NCI-H1436 (cell line): ENCODE measurements at places on chromosomes 6 and 20.

DNA sequence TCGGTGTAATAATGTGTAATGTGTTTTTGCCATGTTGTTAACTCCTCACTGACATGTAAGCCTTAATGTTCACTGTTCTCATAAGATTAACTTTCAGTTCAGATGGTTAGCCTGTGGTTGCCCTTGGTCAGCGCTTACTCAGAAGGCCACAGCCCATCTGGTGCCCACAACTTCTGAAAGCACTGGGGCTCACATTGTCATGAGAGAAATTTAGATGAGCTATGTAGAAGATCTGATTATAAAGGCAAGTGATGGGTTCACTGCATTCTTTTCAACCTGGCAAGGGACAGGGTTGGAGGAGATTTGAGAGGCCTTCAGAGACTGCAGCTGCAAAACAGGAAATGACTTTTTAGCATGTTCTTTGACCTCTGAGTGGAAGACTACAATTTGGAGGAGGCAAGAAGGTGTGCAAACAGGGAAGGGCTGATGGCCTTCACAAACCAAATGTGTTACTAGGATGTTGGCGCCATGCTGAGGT, 242.3 kb upstream of the SUPT3H start:
- DNase-seq, result no peak

DNA sequence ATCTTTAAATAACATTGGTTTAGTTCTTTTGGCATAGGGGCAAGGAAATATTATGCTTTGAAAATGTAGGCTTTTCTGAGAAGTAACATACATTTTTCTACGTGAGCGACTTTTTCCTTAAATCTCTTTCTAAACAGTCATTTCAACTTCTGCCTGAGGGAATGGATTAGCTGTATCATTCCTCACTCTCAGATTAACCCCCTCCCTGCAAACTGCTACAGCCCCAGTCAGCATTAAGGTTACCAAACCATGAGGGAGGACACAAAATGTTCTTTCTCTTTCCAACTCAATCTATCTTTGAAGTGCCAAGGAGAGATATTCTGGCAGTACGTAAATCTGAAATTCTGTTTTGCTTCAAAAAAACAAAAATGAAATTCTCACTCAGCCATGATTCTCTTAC, 231.3 kb upstream of the FLRT3 start:
- no peak for DNase-seq

DNA sequence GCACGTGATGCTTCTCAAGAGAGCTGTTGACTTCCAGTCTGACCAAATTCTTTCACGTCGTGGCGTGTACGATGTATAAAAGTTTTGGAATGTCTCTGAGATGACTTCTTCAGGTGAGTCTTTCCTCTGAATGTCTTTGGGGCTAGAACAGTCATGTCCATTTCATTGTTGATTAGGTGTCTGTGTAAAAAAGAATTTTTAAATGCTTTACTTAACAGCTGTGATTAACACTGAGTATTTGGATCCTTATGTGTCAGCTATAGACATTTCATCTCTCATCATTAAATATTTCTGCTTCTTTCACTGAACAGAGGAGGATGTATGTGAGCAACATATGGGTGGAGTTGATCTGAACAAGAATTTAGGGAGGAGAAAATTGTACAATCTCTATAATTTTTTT, 29.3 kb upstream of the KIF13A start:
- no peak for DNase-seq

DNA sequence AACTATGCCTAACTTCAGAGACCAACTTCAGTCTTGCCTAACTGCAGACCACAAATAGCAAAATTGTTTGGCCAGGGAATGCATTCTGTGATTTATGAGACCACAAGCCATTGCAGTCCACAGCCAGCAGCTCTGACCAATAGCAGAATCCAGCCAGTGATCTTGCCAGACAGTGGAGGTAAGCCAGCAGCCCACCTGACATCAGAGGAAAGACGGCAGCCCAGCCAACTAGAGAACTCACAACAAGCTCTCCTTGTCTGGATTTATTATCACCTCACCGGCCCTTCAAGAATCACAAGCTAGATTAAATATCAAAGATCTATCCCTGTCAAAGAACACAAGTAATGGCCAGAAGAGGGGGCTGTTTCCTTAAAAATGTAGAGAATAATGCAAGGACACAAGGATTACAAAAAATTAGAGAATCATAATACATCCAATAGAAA, 66.5 kb upstream of the SLC35F1 start:
- DNase-seq, result no peak

DNA sequence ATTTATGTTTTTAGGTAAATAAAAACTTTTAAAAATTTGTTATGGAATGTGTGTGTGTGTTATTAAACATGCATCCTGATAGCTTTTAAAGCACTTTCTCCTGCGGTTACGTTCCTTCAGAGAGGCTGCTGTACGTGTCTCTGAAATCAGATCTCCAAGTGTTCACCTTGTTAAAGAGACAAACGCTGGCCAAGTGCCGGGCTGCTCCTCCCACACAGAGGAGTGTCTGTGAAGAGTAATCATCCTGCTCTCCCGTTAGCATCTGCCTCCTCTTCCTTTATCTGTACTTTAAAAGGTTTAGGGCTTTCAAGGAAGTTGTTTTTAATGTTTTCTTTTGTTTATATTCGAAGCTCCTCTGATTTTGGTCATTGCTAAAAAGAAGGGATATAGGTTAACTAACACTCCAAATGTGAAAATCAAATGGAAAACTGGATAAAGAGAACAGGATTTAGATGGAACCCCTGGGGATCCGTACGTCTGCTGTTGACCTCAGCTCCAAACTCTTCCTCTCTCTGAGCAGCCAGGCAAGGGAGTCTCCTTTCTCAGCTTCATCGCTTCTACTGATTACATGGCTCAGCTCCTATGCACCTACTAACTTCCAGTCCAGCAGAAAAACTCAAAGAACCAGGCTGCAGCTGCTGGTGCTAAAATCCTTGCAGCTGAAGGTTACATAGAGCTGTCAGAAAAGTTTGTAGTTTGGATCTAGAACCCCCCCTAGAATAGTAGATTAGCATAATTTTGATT, 20.0 kb downstream of the IRF4 start:
- no peak for DNase-seq

DNA sequence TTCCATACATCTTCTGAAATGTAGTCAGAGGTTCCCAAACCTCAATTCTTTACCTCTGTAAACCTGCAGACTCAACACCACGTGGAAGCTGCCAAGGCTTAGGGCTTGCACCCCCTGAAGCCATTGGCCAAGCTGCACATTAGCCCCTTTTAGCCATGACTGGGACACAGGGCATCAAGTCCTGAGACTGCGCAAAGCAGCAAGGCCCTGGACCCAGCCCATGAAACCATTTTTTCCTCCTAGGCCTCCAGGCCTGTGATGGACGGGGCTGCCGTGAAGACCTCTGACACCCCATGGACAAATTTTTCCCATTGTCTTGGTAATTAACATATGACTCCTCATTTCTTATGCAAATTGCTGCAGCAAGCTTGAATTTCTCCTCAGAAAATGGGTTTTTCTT, 727.8 kb downstream of the C6orf118 start:
- no peak for DNase-seq

GRCh38 chr6:9690388-9690787, 724.5 kb downstream of the TFAP2A start:
- no peak for DNase-seq

GRCh38 chr6:67683960-67684359, 951.1 kb upstream of the ADGRB3 start:
- DNase-seq, result no peak

- DNase-seq, result no peak
Observed at GRCh38 chr20:34355427-34355826, 7.6 kb upstream of the ITCH start.

DNA sequence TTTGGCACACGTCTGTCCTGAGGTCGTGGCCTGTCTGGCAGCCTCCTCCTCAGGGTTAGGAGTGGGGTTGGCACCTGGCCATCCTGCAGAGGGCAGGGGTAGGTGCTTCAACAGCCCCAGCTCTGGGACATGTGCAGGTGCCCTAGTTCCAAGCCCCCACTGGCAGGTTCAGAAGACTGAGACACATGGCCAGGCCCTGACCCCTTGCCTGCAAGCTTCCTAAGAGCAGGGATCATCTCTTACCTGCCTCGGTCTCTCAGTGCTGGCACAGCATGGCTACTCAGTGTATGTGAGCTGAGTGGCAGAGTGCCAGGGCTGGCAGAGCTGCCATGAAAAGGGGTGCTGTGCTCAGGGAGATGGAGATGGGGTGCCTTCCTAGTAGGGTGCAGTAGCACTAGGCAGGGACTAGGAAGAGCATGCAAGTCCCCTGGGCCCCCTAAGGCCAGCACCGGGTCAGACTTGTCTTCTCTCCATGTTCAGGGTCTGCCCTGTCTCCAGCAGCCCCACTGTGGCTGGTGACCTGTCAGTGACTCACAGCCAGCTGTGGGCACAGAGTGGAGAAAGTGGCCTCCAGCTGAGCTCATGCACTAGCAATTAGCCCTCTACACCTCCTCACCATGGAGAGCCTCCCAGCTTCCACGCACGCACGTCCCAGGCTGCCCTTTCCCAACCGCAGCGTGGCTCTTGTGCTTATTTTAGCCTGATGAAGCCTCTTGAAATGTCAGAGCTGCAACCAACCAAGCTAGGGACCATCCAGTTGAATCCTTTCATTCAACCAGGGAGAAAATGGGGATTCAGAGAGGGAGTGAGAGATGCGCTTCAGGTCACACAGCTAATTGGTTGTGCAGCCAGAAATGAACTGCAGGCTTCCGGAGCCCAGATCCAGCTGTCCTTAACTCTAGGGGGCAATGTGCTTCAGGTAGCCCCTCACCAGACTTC, 116.6 kb downstream of the MRPL14 start:
- no peak for DNase-seq

- no peak for DNase-seq
Observed at GRCh38 chr6:2859185-2859700, 17.6 kb upstream of the SERPINB1 start.

- no peak for DNase-seq
Observed at GRCh38 chr6:20769631-20770030, 235.4 kb downstream of the CDKAL1 start.

DNA sequence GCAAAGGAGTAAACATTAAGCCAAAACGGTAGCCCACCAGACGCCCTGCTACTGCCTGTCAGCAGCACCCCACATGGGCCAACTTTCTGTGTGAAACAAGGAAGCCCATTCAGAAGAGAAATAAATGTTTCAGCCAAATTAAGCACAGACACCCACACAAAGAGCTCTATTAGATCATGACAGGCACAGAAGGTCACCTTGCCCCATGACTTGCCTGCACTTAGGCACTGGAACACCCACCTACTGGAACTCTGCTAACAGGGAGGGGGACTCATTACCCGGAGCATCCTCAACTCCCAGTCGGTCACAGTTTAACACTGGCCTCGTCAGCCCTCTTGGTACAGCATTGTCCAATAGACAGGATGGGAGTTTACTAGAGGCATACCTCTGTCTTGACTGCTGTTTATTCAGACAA, 31.8 kb downstream of the GFOD1 start:
- DNase-seq, result no peak

GRCh38 chr20:32003325-32003724, 6.9 kb upstream of the CCM2L start:
- no peak for DNase-seq

GRCh38 chr6:43310134-43310533, 1.5 kb upstream of the CRIP3 start:
- DNase-seq, result no peak

- peak; percentile 32 for DNase-seq
Observed at GRCh38 chr6:151240791-151241642, 1.2 kb downstream of the AKAP12 start.

DNA sequence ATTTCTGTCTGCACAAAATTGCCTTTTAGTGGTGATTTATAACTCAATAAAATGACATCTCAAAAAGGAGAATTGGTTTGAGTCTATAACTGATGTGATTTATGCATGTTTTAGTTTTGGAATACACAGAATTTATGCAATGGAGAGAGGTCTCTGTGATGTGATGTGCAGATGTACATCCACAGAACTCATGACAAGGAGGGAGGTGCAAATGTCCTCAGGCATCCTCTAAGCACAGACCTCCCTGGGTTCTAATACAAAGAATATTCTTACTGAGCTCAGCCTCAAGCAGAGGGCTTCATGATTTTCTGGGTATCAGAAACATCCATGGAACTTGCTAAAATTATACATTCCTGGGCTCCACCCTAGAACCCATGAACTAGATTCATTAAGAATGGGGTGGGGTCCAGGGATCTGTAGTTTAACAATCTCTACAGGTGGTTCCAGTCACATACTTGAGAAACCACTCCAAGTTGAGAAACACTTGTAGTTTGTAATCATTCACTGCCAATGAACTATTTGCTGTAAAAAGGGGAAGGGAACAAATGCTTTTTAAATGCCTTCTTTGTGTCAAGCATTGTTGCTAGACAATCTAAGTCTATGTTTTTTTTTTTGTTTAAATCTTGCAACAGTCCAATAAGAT, 60.2 kb upstream of the NEDD9 start:
- DNase-seq, result no peak

DNA sequence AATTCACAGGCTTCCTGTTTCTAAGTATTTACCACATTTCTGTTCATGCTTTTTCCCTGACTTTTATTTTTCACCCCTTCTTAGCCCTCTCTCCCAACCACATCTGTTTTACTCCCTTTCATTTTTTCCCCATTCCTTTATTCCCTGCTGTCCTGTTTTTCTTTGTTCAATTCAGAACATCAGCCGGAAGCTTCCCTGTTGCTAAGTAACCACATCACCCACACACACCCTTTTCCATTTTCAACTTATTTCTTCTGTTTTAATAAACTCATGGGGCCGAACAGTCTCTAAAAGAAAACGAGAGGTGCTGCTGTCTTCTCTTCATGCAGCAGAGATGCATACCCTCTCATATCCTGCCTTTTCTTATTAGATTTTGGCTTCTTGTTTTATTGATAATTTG, 53.5 kb upstream of the CEP85L start:
- DNase-seq, result no peak

DNA sequence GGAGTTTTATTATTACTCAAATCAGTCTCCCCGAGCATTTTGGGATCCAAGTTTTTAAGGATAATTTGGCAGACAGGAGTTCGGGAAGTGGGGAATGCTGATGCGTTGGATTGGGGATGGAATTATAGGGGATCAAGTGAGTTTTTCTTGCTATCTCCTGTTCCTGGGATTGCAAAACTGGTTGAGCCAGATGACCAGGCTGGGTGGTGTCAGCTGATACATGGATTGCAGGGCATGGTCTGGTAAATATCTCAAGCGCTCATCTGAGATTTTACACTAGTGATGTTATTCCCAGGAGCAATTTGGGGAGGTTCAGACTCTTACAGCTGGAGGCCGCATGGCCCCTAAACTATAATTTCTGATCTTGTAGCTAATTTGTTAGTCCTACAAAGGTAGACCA, 54.7 kb downstream of the ENPP1 start:
- DNase-seq, result no peak

- DNase-seq, result peak; percentile 59
Observed at GRCh38 chr20:20369250-20370093, 1.6 kb downstream of the INSM1 start.

- no peak for DNase-seq
Observed at GRCh38 chr6:100465701-100466409, 1.1 kb upstream of the SIM1 start.

- no peak for DNase-seq
Observed at GRCh38 chr6:126172131-126172530, 167.8 kb upstream of the CENPW start.
